ENCODE measurements at places on chromosomes 16 and 17.

- DNase-seq = no peak
Observed at GRCh38 chr17:76892329-76892728, 24.1 kb downstream of the MGAT5B start.

GRCh38 chr17:43790311-43790940 is 10.2 kb downstream of the CFAP97D1 start:
- DNase-seq = no peak

- DNase-seq = no peak
Observed at GRCh38 chr17:17119533-17119932, 77.3 kb downstream of the MPRIP start.

- no peak for DNase-seq
Observed at GRCh38 chr16:6749698-6750097, 582.9 kb upstream of the RBFOX1 start.

DNA sequence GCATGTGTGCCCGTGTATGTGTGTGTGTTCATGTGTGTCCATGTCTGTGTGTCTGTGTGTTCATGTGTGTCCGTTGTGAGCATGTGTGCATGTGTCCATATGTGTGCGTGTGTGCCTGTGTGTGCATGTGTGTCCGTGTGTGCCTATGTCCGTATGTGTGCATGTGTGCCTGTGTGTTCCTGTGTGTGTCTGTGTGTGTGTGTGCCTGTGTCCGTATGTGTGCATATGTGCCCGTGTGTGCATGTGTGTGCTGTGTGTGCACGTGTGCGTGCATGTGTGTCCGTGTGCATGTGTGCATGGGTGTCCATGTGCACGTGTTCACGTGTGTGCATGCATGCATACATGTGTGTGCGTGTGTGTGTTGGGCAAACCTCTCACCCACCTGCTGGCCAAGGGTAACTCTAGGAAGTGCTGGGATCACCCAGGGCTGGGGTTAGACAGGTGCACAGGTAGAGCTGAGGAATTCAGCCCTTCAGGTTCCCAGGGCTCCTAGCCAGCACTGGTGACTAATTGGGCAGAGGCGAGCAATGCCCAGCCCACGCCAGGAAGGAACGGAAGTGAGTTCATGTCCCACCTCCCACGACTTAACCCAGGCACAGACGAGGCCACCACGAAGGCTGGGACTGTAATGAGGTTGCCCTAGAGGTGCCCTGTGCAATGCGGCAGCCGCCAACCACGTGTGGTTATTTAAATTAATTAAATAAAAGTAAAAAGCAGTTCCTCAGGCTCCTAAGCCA is 8.2 kb upstream of the CSNK1D start:
- DNase-seq = no peak

GRCh38 chr17:10139577-10139976 is 58.8 kb downstream of the GAS7 start:
- DNase-seq = no peak

GRCh38 chr16:81517629-81518438 is 73.2 kb downstream of the CMIP start:
- DNase-seq = no peak

DNA sequence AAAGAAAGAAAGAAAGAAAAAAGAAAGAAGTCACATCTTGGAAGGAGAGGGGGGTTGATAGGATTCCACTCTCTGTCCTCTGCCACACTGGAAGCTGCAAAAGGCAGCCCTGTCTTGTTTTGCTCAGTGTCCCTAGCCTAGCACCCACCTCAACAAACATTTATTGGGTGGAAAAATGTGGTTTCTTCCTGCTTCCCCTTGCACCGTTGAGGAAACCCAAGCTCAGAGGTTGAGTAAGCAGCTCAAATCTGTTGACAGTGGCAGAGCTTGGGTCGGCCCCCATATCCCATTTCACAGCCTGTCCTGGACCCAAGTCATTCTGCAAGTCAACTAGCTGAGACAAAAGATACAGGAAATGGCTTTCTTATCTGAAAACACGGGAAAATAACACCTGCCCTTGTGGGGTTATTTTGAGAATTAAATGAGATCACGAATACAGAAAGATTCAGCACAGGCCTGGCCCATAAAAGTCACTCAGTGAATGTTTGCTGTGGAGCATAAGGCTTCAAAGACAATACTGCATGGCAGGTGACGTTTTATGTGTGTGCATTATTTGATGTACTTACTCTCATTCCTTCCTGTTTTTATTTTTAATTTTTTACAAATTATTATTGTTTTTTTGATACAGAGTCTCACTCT is 63.6 kb downstream of the SCNN1B start:
- no peak for DNase-seq

DNA sequence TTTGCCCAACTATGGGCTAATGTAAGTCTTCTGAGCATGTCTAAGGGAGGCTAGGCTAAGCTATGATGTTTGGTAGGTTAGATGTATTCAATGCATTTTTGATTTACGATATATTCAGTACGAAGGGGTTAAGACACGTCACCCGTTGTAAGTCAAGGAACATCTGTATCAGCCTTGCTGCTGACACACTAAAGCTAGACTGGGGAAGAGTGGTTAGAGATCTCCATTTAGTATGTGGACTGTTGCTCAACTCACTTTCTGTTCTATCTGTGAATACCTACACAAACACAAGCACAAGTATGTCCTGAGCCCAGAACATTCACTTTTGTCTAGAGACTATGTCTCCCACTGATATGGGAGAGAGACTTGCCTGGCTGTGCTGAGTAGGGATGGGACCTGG is 71.5 kb downstream of the VMP1 start:
- no peak for DNase-seq

DNA sequence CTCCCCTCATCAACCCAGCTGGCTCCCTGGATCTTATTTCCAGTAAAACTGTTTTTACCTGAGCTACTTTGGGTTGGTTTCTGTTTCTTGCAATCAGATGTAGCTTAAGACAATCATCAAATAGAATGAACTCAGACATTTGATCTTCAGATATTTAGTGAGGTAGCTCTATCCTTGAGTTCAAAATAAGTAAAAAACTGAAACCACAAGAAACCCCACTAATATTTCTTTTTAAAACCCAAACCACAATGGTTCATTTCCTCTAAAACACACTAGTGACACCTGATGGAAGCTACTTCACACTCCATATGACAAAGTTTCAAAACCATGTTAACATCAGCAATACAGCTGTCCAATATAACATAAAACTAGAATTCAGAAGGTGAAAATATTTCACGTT is 37.8 kb downstream of the CACNG1 start:
- DNase-seq = no peak

DNA sequence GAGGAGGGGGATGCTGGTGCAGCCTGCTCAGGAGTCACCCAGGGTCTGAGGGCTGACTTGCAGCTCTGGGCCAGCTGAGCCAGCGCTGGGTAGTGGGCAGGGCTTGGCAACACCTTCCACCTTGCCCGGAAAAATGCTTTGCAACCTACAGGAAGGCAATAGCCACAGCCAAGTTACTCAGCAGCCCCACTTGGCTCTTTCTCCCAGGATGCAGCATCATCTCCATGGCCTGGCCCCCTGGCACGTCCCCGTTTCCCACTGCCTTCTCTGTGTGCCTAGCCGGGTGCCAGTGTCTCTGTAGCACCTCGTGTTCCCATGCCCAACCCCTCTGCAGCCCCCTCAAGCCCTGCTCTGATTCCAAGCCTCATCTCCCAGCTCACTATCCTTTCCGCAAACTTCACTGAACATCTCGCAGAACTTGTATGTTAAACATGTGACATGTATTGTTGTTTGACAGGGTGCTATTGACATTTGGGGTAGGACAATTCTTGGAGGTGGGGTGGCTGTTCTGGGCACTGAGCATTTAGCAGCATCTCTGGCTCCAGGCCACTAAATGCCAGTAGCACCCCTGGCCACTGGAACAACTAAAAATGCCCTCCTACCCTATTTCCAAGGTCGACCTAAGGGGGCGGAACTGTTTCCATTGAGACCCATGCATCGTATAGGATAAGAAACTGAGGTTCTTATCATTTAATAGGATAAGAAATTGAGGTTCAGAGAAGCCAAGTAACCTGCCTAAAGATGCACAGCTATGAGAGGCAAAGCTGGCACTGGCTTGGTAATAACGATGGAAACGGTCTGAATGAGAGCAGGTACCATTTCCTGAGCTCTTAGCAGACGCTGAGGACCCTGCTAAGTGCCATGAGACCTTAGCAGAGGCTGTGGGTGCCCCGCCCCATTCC is 12.2 kb downstream of the DEXI start:
- no peak for DNase-seq

DNA sequence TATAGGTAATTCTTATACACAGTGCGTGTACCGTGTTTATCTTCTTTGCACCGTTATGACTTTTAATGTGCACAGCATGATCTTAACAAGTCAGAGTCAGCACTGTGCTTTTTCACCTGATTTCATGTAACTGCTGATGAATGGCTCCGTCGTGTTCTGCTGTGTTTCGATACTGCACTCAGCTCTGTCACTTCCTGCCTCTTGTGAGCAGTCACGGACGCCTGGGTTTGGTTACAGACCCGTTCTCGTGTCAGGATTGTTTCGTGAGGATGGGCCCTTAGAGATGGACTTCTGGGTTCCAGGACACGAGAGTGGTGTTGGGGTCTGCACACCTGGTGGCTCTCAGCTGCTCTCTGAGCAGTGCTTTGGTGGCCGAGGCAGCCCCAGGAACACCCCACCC is 24.6 kb downstream of the TBCD start:
- no peak for DNase-seq

DNA sequence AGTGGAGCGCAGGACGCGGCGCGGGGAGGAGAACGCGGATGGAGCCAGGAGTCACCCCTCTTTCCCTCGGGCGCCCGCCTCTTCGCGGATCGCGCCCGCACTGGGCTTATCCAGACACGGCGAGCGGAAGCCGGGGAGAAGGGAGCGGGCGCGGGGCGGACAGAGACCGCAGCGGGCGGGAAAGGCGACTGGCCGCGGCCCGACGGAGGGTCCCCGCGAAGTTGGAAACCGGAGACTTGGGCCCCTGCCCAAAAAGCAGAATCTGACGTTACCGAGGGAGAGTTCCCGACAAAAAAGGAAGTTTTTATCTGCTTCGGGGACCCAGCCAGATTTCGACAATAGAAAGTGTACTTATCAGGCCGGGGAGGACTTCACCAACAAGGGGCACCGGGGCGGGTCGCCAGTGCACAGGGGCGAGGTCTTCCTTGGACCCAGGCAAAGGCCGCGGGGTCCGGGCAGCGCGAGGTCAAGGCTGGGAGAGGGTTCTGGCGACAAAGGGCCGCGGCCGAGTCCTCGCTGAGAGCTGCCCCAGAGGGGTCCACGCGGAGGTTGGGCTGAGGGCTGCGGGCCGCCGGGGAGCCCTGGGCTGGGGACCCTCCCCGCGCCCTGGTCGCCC is 519 bp downstream of the ST6GALNAC2 start:
- no peak for DNase-seq

GRCh38 chr17:77160091-77160874 is 19.5 kb downstream of the SEC14L1 start:
- no peak for DNase-seq

GRCh38 chr17:19346351-19347255 is 15.9 kb downstream of the B9D1 start:
- no peak for DNase-seq

DNA sequence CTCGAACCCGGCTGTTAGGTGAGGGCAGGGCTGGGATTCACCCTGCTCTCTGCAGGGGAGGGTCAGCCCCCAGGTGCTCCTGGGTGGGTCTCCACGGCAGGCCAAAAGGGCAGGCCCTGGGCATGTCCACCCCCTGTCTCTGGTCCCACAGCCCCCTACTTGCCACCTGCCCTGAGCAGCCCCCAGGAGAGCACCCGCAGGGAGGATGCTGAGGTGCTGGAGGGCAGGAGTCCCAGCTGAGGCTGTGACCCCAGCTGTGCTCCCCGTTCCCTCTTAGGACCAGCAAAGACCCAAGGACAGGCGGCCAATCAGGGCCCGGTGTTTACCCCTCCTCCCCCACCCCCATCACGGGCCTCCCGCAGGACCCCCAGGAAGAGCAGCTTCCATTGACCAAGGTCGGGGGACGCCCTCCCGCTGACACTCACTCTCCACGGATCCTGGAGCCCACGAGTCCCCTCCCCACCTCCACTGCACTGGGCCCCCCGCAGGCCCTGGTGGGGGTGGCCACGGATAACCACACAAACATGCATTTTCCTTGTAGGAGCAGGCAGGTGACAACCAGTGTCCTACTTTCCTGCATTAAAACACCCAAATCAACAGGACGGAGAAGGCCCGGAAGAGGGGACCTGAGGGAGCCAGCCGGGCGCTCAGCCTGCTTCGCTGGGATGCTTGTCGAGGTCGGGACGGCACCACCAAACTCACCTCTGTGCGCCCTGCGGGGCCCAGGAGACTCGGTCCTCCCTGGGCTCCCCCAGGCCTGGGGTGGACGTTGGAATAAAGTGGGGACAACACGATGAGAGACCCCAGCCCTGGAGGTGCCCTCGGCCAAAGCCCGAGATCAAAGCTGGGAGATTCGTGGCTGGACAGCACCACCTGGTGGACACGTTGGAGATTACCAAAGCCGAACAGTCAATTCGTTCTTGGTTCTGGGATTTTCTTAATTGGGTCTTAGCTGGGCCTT is 22.5 kb upstream of the ENPP7 start:
- DNase-seq = peak; percentile 10

- peak; percentile 96 for DNase-seq
Observed at GRCh38 chr17:49739641-49740271, 24.2 kb downstream of the FAM117A start.

DNA sequence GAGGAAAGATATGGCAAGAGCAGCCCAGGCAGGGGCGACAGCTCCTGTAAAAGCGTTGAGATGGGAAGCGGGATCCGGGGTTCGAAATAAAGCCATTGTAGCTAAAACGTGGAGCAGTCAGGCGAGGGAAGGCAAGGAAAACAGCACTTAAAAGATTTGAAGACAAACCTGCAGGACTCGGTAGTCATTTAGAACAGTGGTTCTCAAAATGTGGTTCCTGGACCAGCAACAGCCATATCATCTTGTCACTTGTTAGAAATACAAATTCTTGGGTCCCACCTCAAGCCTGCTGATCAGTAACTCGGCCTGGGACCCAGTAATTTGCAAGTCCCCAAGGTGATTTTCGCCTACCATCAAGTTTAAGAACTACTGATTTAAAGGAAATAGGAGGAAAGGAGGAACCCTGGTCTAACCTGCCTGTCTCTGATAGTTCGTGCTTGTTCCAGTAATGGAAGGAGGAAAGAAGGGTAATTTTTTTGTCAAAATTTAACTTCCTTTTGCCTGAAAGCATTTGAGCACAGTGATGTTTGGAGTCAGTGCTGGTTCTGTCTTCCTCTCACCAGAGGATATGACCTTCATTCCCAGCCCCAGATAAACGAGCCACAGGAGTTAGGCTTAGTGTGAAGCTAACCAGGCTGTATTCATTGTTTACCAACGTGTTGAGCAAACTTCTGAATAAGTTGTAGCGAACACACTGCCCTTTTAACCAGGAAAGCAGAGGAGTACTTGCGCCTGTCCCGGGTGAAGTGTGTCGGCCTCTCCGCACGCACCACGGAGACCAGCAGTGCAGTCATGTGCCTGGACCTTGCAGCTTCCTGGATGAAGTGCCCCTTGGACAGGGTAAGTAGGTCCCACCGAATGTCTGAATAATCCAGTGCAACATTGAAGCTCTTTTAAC is 1.1 kb downstream of the ORC6 start:
- no peak for DNase-seq

GRCh38 chr16:76931186-76931585 is 259.8 kb upstream of the MON1B start:
- DNase-seq = no peak

GRCh38 chr17:81891303-81891552 is 158 bp downstream of the ALYREF start:
- DNase-seq = no peak

GRCh38 chr16:4273858-4274311 is 1.1 kb upstream of the TFAP4 start:
- DNase-seq = no peak

GRCh38 chr17:33214996-33215395 is 78.1 kb downstream of the ASIC2 start:
- DNase-seq = no peak

GRCh38 chr16:24516900-24517669 is 22.3 kb upstream of the RBBP6 start:
- DNase-seq = peak; percentile 29
